CD4-positive, alpha-beta T cell treated with Interleukin-12 subunit alpha and Interleukin-12 subunit beta, for 1 hour (primary cell): ENCODE measurements at places on chromosomes 6 and 20.

- DNase-seq = no peak
Measured at GRCh38 chr6:88722686-88723085, 240.7 kb downstream of the RNGTT start.

DNA sequence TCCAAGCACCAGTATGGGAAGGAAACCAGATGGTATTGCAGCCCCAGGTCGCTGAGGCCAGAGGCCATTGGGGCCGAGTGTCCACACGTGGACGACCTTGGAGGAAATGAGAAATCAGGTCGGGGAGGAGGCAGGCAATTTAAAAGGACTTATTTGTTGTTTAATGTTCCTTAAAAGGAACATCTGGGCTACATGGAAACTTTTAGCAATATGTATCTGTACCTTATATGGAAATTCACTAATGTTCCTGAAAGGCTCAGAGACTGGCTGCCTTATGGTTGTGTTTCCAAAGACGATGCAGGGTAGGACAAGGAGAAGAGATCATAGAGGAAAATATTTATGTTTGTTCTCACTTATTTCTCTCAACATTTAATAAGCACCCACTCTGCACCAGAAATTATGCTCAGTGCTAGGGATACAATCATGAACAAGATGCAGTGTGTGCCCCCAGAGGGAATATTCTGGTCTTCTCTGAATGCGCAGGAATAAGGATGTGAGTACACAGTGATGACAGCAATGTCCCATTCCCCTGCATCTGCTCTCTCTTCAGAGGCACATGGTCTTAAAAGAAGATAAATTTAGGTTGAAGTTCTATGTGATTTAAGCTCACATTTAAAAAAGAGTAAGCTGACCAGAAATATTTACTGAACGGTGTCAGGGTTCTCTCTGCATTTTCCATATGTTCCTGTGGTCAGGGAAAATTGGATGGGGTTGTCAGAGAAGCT lies 3.4 kb downstream of the BNIP5 start:
- DNase-seq = no peak

- no peak for DNase-seq
Measured at GRCh38 chr6:85685713-85686112, 43.0 kb upstream of the SYNCRIP start.

- DNase-seq = no peak
Measured at GRCh38 chr20:1835186-1836035, 59.8 kb upstream of the SIRPA start.

DNA sequence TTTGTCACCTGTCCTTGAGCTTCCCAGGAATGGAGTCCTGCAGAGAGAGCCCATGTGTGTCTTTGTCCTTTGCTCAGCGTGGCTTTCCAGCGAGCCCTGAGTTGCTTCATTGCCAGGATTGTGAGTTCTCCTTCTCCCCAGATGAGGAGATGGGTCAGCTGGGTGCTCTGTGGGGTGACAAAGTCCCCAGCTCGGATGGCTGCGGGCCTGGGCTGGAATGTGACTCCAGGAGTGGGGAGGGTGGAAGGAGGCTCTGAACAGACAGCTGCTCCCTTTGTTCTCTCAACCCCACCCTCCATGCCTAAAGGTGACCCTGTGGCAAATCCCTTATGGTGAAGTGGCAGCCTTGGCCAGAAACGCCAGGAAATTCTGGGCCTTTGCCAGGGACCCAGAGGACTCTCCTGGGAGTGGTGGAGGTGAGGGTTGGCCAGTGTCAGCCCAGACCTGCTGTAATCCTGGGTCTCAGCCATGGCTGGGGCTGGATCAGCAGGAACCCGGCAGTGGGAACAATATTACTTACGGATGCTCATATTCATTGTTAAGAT lies 44.4 kb upstream of the CST5 start:
- no peak for DNase-seq

- no peak for DNase-seq
Measured at GRCh38 chr6:22880686-22881433, 311.5 kb downstream of the HDGFL1 start.

DNA sequence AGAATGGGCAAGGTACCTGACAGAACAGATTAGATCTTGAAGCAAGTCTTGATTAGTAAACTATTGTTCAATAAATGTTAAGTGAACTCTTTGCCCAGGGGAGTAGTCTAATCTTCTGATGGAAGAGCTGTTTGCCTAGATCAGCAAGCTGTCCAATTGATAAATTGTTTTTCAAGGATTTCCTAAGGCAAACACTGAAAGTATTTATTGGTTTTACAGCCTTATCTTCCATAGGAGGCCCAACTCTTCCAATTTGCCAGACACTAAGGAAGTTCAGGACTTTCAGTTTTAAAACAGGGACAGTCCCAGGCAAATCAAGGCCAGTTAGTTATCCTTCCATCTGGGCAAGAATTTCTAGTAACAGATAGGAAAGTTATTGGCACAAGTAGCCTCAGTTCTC lies 1.8 kb upstream of the C6orf163 start:
- no peak for DNase-seq

DNA sequence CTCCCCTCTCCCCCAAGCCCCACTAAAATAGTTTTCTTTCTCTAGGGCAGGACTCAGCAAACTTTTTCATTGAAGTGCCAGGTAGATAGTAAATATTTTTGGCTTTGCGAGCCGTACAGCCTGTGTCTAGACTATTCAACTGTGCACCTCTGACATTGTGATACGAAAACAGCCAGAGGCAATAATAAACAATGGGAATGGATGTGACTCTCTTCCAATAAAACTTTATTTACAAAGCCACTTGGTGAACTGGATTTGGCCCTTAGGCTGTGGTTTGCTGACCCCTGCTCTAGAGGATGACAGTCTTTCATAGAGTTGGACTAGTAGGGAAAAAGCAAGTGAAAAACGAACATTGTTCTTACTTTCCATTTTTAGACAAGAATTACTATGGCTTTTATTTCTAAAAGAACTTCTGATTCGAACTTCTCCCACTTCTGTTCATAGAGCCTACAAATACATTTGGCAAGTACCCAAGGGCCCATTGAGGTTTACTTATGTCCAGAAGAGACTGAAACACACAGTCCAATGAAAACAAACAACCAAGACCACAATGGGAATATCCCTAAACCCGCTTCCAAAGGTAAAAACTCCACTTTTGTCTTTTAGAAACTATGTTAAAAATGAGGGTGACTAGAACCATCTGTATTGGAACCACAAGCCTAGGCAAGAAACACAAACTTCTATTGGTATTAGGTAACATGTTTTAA lies 46.4 kb upstream of the CDKAL1 start:
- no peak for DNase-seq

- DNase-seq = no peak
Measured at GRCh38 chr6:28914941-28915340, 8.8 kb downstream of the TRIM27 start.

DNA sequence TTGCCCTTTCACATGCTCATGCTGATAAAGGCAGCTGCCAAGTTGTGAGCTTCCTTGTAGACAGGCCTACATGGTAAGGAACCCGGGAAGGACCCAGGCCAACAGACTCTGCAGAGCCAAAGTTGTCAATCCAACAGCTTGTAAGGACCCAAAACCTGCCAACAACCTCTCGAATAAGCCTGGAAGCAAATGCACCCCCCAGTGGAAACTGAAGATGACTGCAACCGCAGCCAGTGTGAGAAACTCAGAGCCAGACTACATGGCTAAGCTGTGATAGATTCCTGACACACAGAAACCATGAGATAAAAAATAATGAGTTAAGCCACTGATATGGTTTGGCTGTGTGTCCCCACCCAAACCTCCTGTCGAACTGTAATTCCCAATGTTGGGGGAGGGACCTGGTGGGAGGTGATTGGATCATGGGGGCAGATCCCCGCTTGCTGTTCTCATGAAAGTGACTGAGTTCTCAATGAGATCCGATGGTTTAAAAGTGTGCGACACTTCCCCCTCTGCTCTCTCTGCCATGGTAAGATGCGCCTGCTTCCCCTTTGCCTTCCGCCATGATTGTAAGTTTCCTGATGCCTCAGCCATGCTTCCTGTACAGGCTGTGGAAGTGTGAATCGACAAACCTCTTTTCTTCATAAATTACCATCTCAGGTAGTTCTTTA lies 18.8 kb upstream of the CLPSL2 start:
- no peak for DNase-seq

GRCh38 chr6:51927450-51927849 lies 160.0 kb downstream of the PKHD1 start:
- DNase-seq = no peak
